PC-9 (cell line): ENCODE measurements at places on chromosomes 11 and 22. TPM values are rescaled to one million over a fixed set of nuclear protein-coding genes. Genes with fewer than 3 reads are reported as not detected.

The GAB4 gene
- total RNA-seq = not detected in 2 replicates

The MS4A1 gene
- not detected in 2 replicates for total RNA-seq

The PTPRCAP gene
- total RNA-seq = 1.2 and 1.3 TPM in 2 replicates

The YPEL1 gene
- 5.2 and 8.3 TPM in 2 replicates for total RNA-seq

The ARHGEF17 gene
- 56.9 and 62.1 TPM in 2 replicates for total RNA-seq

The OR4C45 gene
- not detected in 2 replicates for total RNA-seq

The ZBED4 gene
- 18.2 and 21.4 TPM in 2 replicates for total RNA-seq

The NAALADL1 gene
- not detected in 2 replicates for total RNA-seq

The SHISAL1 gene
- total RNA-seq = 0.94 and 1.2 TPM in 2 replicates

The POU2AF2 gene
- not detected in 2 replicates for total RNA-seq

The C11orf91 gene
- 0.90 TPM in 1 of 2 replicates, not detected in the other for total RNA-seq

The LARGE2 gene
- total RNA-seq = 1.4 and 2.6 TPM in 2 replicates

The PANX3 gene
- not detected in 2 replicates for total RNA-seq

The AHNAK gene
- 632 and 734 TPM in 2 replicates for total RNA-seq

The SLC29A2 gene
- 28.9 and 36.1 TPM in 2 replicates for total RNA-seq

The OR2AG2 gene
- 0.11 and 0.25 TPM in 2 replicates for total RNA-seq

The SLN gene
- not detected in 2 replicates for total RNA-seq

The NRIP3 gene
- 1.1 and 2.1 TPM in 2 replicates for total RNA-seq

The OR52E8 gene
- not detected in 2 replicates for total RNA-seq

The C11orf87 gene
- total RNA-seq = not detected in 2 replicates

The ARSA gene
- 16.6 and 23.7 TPM in 2 replicates for total RNA-seq

The CATSPERZ gene
- total RNA-seq = 1.3 TPM in 1 of 2 replicates, not detected in the other

The FLRT1 gene
- 0.25 and 0.44 TPM in 2 replicates for total RNA-seq

The TMEM132A gene
- 54.4 and 90.3 TPM in 2 replicates for total RNA-seq

The OR51E2 gene
- total RNA-seq = not detected in 2 replicates

The KRTAP5-8 gene
- total RNA-seq = not detected in 2 replicates

The P2RX6 gene
- 2.4 and 2.7 TPM in 2 replicates for total RNA-seq

The ARCN1 gene
- 79.8 and 105 TPM in 2 replicates for total RNA-seq

The PRR33 gene
- not detected in 2 replicates for total RNA-seq

The FAT3 gene
- 3.4 and 7.6 TPM in 2 replicates for total RNA-seq

The EI24 gene
- 69.7 and 88.2 TPM in 2 replicates for total RNA-seq

The NEFH gene
- total RNA-seq = 5.1 and 6.9 TPM in 2 replicates

The C11orf86 gene
- total RNA-seq = not detected in 2 replicates

The GRAMD1B gene
- 3.2 and 5.8 TPM in 2 replicates for total RNA-seq

The KCNK7 gene
- total RNA-seq = 2.1 TPM in 1 of 2 replicates, not detected in the other

The DEUP1 gene
- not detected in 2 replicates for total RNA-seq

The OR8G1 gene
- total RNA-seq = not detected in 2 replicates

The TAGLN gene
- 11.0 and 16.9 TPM in 2 replicates for total RNA-seq

The TYR gene
- not detected in 2 replicates for total RNA-seq

The ZNF215 gene
- 2.0 and 2.6 TPM in 2 replicates for total RNA-seq

The OLFML1 gene
- total RNA-seq = not detected in 2 replicates

The CPT1B gene
- 66.2 and 72.2 TPM in 2 replicates for total RNA-seq

The ESAM gene
- 13.5 and 15.3 TPM in 2 replicates for total RNA-seq

The FOXRED2 gene
- total RNA-seq = 42.1 and 42.4 TPM in 2 replicates

The MS4A7 gene
- total RNA-seq = not detected in 2 replicates

The KDM4F gene
- not detected in 2 replicates for total RNA-seq

The MS4A12 gene
- not detected in 2 replicates for total RNA-seq

The CABP4 gene
- 2.0 and 2.5 TPM in 2 replicates for total RNA-seq

The TSPAN32 gene
- not detected in 2 replicates for total RNA-seq

The CXCR5 gene
- total RNA-seq = not detected in 2 replicates

The OR9I1 gene
- total RNA-seq = not detected in 2 replicates
